ENCODE measurements at places on chromosomes 4 and X. TPM values are rescaled to one million over a fixed set of nuclear protein-coding genes. Genes with fewer than 3 reads are reported as not detected.

Gene TMEM128
- total RNA-seq = 61.3 TPM

Gene LGI2
- total RNA-seq = 0.56 TPM

Gene CCNA2
- total RNA-seq = 197 TPM

DNA sequence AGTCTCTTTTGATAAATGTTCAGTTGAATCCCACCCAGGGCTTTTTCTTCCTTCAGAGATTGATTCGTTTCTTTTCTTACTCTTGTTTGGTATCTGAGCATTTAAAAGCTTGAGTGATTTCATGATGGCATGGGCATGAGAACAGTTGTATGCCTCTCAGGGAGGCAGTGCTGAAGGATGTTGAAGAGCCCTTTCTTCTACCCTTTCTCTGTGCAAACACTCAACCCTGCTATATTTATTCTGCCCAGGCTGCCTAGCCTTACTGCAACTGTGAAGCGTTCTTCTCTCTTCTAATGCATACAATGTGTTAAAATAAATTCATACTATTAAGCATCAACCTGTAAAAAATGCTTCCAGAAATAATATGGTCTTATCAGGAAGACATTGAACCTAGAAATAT is 367.6 kb upstream of the LCORL start:
- no peak for DNase-seq

DNA sequence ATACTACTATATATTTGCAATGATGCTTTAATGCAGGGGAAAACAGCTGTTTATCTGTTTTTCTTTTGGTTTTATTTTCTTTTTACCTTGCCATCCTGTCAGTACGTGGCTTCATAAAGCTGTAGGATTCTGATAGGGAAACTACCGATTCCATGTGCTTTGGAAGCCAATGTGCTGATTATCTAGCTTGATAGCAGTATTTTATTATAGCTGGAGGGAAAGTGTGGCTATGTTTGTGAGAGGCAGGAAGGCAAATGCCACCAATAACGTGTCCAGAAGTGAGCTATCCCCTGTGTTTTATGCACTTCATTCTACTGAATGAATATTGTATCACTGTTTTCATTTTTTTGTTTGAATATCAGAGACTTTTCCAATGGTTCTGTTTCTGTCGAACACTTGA is 43.7 kb downstream of the IL15 start:
- no peak for DNase-seq

GRCh38 chr4:171266671-171267070 is 546.5 kb upstream of the GALNTL6 start:
- DNase-seq = no peak

DNA sequence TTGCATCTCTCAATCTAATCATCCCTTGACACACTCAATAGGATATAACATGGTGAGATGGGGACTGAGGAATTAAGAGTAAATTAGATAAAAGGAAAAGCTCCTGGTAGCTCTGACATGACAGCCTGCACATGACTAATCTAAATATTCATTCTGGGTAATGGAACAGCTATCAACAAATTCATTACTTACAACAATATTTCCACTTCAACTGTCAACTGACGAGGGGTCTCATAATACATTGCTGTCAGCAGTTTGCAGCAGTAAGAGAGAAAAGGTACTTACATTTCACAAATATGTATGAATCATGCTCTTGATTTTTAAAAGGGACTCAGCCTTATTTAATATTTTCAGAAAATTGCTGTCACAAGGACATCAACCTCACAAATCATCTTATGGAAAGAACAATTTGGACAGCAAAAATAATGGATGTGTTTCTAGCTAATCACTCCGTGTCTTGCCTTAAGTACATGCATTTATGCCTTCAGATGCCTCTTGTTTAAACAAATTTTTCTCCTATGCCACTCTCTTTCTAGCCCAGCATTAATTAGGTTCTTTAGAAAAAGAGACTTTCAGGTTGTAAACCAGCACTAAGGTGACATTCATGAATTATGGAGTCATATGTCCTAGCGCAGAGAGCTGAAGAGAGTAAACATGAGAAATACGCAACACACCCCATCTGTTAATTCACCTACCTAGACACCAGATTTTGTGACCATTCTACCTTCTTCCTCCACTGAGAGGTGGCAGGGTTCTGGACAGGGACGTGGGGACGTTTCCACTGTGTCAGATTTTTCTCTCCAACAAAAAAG is 99.6 kb upstream of the TMEM150C start:
- DNase-seq = no peak

- no peak for DNase-seq
Observed at GRCh38 chrX:84715315-84715714, 213.1 kb upstream of the HDX start.

- no peak for DNase-seq
Observed at GRCh38 chr4:70399319-70399718, 1.6 kb downstream of the OPRPN start.

DNA sequence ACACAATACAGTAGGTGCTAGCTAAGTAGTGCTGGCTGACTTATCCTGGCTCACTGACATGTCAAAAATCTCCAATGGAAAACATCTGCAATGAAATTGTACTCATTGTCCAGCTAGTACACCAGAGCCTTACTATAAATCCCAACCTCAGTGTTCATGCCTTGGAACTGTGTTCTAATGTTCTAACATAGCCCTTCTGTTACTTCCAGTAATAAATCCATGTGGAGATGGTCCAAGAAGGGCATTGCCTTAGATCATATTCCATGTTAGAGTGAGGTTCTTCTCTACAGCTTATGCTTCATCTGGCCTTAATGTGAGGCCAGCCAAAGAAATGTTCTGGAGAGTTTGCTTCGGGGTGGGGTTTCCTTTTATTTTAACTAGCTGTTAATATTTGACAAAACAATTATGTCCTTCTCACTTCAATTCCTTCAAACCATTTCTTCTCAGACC is 25.1 kb downstream of the ENOX2 start:
- DNase-seq = no peak

DNA sequence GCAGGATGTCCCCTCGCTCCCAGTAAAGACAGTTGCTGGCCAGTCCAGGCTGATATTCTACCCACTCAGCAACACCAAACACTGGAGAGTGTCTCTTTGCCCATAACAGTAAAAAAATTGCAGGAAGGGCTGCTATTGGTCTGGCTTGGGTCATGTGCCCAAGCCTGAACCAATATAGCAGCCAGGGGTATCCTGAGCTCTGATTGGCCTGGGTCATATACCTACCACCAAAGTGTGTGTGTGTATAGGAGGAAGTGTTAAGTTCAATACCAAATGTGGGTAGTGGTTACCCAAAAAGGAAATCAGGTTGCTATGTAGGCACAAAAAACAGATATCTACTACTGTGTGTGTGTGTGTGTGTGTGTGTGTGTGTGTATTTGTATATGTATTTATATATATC is 373.2 kb downstream of the BCOR start:
- no peak for DNase-seq

GRCh38 chrX:153905481-153906095 is 1.1 kb downstream of the AVPR2 start:
- no peak for DNase-seq

DNA sequence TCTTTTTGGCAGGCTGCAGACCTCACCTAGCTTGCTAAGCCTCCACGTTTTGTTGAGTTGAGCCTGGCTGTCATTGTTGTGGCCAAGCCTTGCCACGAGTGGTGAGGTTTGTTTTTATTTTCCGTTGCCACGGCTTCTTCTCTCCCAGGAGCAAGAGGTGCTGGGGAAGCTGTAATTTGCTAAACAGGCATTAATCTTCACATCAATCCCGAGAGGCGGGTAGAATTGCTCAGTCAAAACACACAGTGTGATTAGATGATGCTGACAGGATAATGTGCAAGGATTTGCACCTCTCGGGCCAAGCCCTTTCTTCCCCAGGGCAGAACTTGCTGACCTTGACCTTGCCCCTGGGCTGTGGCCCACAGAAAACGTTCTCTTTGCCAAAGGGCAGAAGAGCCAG is 72.2 kb upstream of the ATP6AP2 start:
- DNase-seq = no peak

DNA sequence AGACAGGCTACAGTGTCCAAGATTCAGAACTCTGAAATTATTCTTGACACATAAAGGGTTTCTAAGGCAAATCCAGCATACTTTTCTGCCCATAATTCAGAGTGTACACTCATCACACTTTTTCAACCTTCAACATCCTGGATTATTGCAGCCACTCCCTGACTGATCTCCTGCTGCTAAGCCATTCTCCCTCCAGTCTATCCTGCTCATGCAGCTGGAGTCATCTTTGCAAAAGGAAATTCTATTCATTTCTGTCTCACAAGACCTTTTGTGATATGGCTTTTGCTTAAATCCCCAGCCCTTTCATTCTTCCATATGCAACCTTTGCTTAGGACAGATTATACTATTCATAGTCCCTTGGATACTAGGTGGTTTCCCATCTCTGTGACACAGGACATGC is 236.1 kb upstream of the LDB2 start:
- DNase-seq = no peak

DNA sequence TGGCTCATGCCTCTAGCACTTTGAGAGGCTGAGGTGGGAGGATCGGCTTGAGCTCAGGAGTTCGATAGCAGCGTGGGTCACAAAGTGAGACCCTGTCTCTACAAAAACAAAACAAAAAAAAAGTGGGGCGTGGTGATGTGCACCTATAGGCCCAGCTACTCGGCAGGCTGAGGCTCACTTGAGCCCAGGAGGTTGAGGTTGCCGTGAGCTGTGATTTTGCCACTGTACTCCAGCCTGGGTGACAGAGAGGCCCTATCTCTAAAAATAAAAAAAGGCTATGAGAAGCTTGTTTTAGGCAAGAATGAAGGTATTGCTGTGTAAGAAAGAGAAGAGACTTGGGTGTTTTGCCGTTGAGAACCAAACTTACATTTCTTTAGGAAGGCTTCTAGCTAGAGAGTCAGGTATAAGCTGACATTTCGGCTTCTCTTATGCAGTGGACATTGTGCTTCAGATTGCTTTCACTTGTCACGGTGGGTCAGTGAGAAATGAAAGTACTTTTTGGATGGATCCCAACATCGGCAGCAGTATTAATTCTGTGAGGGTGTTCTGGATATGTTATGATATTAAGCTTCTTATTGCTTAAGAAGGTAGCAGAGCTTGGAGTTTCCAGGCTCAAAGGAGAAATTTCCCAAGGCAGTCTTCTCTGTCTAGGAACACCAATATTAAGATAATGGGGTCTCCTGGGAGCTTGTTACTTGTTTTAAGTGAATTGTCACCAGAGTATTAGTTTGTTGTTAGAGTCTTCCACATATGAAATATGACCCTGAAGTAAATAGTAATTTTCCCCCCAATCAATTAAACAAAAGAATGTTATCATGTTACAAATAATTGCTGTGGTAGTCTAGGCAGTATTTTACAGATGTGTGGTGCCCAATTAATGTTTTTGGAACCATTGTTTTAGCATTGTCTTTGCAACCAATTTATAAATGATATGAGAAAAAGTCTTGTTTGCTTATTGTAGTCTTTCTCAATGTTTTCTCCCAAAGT is 17.6 kb downstream of the TMEM131L start:
- no peak for DNase-seq

- DNase-seq = no peak
Observed at GRCh38 chr4:147560625-147561024, 56.6 kb upstream of the TMEM184C start.

DNA sequence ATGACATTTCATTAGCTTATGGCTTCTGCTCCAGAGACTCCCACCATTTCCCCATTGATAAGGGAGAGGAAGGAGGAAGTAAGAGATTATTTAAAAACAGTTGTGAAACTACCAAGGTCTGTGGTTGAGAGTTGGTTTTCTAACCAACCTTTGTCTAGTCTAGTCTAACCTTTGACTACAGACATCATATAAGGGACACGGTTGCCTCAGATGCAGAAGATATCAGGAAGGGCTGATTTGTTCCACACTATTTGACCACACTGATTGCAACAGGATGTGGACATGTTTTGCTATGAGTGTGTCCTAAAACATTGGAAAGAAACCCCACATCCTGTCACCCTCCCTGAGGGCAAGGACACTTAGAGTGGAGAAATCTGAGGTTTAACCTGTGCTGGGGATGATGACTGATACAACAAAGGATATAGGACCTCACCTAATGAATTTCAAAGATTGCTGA is 53.0 kb downstream of the COQ2 start:
- no peak for DNase-seq

- no peak for DNase-seq
Observed at GRCh38 chr4:66885501-66886165, 659.7 kb downstream of the CENPC start.

GRCh38 chrX:77691916-77692315 is 94.1 kb downstream of the ATRX start:
- no peak for DNase-seq

DNA sequence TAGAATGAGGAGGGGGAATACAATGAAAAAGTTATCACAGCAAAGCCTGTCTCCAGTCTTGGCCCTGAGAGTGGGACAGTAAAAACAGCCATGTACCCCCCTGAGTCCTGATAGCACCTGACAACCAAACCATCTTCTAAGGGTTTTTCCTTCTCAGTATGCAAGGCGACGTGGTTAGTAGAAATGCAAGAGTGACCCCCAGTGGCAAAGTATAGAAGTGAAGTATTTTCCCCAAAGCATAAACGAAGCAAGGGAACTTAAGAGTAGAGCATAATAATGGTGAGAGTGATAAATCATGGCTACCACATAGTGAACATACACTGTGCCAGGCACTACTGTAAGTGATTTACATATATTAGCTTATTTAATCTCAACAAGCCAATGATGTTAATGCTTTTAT is 52.8 kb downstream of the FAM47C start:
- DNase-seq = peak; percentile 54

DNA sequence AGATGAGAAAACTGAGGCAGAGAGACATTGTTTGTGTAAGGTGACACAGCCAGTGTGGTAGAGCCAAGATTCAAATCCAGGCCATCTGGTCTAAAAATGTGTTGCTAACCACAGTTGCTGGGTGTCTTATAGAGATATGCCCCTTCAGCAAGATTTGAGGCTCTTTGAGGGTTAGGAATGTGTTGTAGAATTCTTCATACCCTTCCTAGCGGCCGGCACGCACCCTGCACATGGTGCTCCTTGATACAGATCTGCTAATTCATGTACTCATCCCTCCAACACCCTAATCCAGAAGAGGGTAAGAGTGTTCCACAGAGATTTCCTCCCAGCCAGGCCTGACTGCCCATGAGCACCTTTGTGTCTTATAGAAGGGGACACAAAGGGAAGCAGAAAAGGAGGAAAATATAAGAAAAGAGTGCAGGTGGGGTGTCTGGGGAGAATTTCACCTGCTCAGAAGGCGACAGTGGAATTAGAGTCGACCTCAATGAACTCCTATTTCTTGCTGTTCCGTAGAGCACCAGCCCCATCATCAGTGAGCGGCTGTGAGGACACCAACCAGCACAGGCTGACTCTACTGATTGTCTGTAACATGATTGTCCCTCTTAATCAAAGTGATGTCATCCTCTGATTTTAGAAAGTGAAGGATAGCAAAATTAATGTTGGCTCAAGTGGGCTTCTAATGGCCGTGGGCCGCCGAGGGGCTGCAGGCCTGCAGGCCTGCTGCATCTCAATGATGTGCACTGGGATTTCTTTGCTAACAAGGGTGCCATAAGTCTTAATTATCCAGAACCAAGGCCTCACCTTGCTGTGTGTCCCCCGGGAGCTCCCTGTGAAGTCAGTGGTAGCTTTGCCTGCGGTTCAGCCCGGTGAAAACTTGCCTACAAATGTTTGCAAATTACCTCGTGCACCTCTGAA is 24.2 kb upstream of the SMIM20 start:
- no peak for DNase-seq

Measured in neural progenitor cell (in vitro differentiated cells).